Activated T-cell treated with anti-CD3 and anti-CD28 coated beads, Interleukin-2, amount 50 U/mL, for 72 hours (primary cell): ENCODE measurements at places on chromosomes 11 and 22. TPM values are rescaled to one million over a fixed set of nuclear protein-coding genes. Genes with fewer than 3 reads are reported as not detected.

DNA sequence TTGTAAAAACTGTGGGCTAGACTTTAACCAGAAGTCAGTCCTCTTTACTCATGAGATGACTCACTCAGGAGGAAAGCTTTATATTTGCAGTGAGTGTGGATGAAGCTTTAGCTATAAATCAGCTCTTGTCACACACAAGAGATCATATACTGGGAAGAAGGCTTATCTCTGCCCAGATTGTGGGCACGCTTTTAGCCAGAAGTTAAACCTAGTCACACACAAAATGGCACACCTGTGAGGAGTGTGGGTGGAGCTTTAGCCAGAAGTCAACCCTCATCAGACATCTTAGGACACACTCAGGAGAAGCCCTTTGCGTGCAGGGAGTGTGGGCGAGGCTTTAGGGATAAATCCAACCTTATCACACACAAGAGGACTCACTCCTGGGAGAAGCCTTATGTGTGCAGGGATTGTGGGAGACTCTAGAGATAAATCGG is 706.9 kb upstream of the LUZP2 start:
- no peaks in the 10 kb centered on the region for H3K4me1 ChIP-seq
- H3K4me3 ChIP-seq = no peak overlapping the region
- H3K27me3 ChIP-seq = no peaks in the 10 kb centered on the region

GTSE1 gene
- total RNA-seq = 60.5 TPM

GRCh38 chr11:121112498-121113455 is 11.7 kb downstream of the TECTA start:
- H3K4me1 ChIP-seq = no peaks in the 10 kb centered on the region
- H3K4me3 ChIP-seq = no peak overlapping the region
- H3K27me3 ChIP-seq = peaks cover 6% of the 10 kb centered on the region

DNA sequence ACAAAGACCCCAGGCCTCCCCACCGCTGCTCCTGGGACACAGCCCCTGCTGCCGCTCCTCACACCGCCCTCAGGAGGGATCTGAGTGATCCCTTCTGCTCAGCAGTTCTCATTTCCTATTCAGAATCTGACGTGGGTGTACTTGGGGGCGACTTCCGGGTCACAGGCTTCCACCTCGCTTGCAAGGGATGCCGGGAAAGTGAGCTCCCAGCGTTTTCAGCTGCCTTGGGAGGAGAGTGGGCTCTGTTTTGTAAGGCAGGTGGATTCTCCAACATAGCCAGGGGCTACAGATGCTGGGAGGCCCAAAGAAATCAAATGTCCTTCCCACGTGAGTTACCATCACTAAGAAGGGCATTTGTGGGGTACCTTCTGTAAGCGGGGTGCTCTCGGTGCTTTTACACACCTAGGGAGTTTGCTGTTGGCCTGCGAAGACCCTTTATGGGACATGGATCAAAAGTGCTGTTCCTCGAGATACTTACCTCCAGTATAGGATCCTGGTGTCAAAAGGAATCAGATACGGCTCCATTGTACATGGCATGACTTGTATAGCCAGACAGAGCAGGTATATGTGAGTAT is 9.7 kb upstream of the LRRC10B start:
- H3K4me1 ChIP-seq = no peaks in the 10 kb centered on the region
- no peaks in the 10 kb centered on the region for H3K27me3 ChIP-seq
- H3K4me3 ChIP-seq = no peak overlapping the region
- no peaks in the 10 kb centered on the region for H3K36me3 ChIP-seq

DNA sequence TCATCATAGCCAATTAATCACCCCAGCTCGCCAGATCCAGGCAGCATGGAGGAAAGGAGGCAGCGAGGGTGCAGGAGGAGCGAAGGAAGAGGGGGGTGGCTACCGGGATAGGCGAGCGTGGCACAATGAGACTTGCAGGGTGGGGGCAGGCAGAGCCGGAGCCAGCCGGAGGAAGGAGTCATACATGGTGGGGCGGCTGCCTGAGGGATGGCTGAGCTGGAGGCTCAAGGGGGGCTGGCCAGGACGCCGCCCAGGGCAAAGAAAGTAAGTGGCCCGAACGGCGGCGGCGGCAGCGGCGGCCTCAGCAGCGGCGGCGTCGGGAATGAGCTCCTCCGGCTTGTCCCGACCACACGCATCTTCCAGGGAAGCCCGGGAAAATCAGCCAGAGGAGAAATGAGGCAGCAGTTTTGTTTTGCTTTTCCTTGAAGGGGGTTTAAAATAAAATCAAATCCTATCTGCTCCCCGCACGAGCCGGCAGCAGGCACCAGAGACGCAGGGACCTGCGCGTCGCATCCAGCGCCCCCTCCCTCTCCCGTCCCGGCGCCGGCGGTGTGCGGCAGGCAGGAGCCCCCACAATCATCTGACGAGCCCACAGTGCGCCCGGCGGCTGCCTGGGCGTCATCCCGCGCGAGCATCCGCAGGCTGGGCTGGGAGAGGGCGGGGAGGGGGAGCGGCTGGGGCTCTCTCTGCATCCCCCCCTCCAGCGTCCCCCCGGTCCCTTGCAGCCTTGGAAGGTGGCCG is 263.6 kb downstream of the CTTN start:
- no peak overlapping the region for H3K27ac ChIP-seq
- peaks cover 53% of the 10 kb centered on the region for H3K27me3 ChIP-seq
- H3K36me3 ChIP-seq = no peaks in the 10 kb centered on the region

GRCh38 chr11:70717936-70718595 is 319.7 kb downstream of the CTTN start:
- no peak for DNase-seq
- H3K4me3 ChIP-seq = no peak overlapping the region
- H3K27ac ChIP-seq = no peak overlapping the region
- H3K36me3 ChIP-seq = no peaks in the 10 kb centered on the region

DEUP1 gene
- total RNA-seq = not detected

- no peaks in the 10 kb centered on the region for H3K27me3 ChIP-seq
- no peak for DNase-seq
- no peak overlapping the region for H3K27ac ChIP-seq
- H3K36me3 ChIP-seq = peaks cover 1% of the 10 kb centered on the region
- H3K4me1 ChIP-seq = no peaks in the 10 kb centered on the region
- no peak overlapping the region for H3K4me3 ChIP-seq
These were observed 4.9 kb downstream of the OR52K2 start for GRCh38 chr11:4454021-4454420.

- H3K27ac ChIP-seq = peak overlapping the region; percentile 97
- peak overlapping the region; percentile 71 for H3K4me3 ChIP-seq
- peaks cover 17% of the 10 kb centered on the region for H3K36me3 ChIP-seq
- no peaks in the 10 kb centered on the region for H3K27me3 ChIP-seq
- H3K4me1 ChIP-seq = peaks cover 95% of the 10 kb centered on the region
- no peak for DNase-seq
These were observed 136.0 kb downstream of the MAML2 start for GRCh38 chr11:96206955-96207354.

MS4A6A gene
- total RNA-seq = not detected

CST6 gene
- 0.34 TPM for total RNA-seq

OR51B2 gene
- total RNA-seq = not detected

KRTAP5-10 gene
- total RNA-seq = not detected

- H3K4me1 ChIP-seq = peaks cover 12% of the 10 kb centered on the region
- DNase-seq = no peak
- H3K4me3 ChIP-seq = no peak overlapping the region
- H3K27me3 ChIP-seq = peaks cover 55% of the 10 kb centered on the region
These were observed 39.9 kb upstream of the PHF21A start for GRCh38 chr11:46161201-46161600.

GRCh38 chr22:24089951-24090350 is 78.8 kb downstream of the CABIN1 start:
- H3K27me3 ChIP-seq = no peaks in the 10 kb centered on the region
- H3K4me1 ChIP-seq = no peaks in the 10 kb centered on the region
- peaks cover 10% of the 10 kb centered on the region for H3K36me3 ChIP-seq
- DNase-seq = no peak
- no peak overlapping the region for H3K4me3 ChIP-seq

LRP4 gene
- total RNA-seq = not detected

DNA sequence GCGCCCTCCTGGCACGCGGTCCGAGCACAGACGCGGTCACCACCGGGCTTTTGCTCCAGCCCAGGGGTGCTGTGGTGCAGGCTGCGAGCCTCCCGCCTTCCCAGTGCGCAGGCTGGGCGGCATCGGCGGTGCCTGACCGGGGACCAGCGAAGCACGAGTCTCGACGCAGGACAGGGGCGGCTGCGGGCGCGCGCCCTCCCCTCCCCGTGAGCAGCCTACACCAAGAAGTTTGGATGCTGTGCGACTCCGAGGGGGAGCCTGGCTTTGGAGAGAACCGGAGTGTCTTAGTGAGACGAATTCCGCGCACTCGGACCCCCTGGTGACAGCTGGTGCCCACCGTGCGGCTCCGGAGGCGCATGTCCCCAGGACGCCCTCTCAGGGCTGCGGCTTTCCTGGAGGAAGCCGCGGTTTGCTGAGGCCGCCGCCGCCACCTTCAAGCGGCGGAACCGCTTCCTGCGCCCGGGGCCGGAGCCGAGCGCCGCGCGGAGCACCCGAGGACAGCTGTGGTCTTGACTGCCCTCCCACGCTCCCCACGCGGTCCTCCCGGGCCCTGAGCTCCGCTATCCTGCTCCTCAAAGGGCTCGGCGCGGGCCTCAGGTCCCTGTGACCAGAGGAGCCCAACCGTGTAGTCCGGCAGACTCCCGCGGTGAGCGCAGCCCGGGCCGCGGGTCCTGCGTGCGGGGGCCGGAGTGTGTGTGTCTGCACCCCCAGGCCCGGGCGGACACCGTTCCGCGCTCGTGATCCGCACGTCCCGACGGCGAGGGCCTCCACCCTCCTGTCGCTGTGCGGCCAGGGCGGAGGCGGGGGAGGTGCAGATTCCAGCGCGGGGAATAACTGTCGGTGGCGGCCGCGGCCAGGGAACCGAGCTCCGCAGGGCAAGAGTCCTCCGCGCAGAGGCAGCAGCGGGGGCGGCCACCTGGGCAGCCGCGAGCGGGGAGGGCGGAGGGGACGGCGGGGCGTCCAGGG is 1.7 kb downstream of the FGF3 start:
- no peak overlapping the region for H3K4me3 ChIP-seq
- peaks cover 33% of the 10 kb centered on the region for H3K27me3 ChIP-seq
- no peaks in the 10 kb centered on the region for H3K36me3 ChIP-seq
- no peak overlapping the region for H3K27ac ChIP-seq
- H3K4me1 ChIP-seq = no peaks in the 10 kb centered on the region
- DNase-seq = no peak

DNA sequence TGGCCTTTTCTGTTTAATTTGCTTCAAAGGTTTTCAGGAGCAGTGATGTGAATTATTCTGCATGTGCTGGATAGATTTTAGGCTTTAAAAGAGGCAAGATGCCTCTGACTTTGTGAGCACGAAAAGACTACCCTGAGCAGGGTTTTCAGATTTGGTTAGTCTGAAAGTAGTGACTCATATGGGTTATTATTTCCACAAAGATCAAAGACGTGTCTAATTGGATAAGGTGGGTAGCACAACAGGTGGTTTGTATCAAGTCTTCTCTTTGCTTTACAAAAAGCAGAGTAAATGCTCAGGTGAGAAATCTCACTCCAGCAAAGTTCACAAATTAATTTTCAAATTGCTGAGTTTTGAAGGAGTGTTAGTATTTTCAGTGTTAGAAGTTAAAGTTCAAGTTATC is 37.6 kb upstream of the DBX1 start:
- H3K4me3 ChIP-seq = no peak overlapping the region
- H3K4me1 ChIP-seq = peaks cover 6% of the 10 kb centered on the region
- no peak overlapping the region for H3K27ac ChIP-seq
- no peak for DNase-seq
- H3K27me3 ChIP-seq = peaks cover 33% of the 10 kb centered on the region

RAG1 gene
- total RNA-seq = 0.50 TPM

C11orf42 gene
- not detected for total RNA-seq

GRCh38 chr22:27133681-27134314 is 476.4 kb downstream of the MIAT start:
- DNase-seq = no peak
- H3K27me3 ChIP-seq = peaks cover 32% of the 10 kb centered on the region
- H3K27ac ChIP-seq = no peak overlapping the region

GRCh38 chr11:5505363-5506048 is 4.3 kb downstream of the UBQLN3 start:
- H3K27me3 ChIP-seq = peaks cover 7% of the 10 kb centered on the region
- H3K4me3 ChIP-seq = no peak overlapping the region
- no peaks in the 10 kb centered on the region for H3K4me1 ChIP-seq
- no peaks in the 10 kb centered on the region for H3K36me3 ChIP-seq

DNA sequence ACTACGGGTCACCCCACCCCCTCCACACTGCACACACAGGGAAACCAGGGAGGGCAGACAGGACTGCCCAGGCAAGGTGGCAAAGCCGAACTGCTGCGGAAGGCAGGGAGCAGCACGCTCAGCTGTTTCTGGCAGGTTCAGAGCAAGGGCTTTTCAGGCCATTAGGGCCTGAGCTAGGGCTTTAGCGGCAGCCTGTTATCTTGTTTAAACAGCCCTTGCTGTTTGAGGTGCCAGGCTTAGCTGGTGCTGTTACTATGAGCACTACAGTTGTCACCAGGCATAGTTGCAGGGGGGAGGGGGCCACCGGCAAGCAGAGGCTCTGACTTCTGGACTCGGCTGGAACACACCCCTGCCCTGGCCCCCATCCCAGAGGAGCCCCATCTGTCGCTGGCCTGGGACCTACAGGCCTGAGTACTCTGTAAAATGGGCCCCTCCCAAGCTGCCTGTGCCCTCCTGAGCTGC is 34.9 kb downstream of the RSPH14 start:
- no peak overlapping the region for H3K4me3 ChIP-seq
- H3K36me3 ChIP-seq = no peaks in the 10 kb centered on the region
- H3K27me3 ChIP-seq = no peaks in the 10 kb centered on the region
- H3K4me1 ChIP-seq = no peaks in the 10 kb centered on the region
- no peak overlapping the region for H3K27ac ChIP-seq
- DNase-seq = no peak

DNA sequence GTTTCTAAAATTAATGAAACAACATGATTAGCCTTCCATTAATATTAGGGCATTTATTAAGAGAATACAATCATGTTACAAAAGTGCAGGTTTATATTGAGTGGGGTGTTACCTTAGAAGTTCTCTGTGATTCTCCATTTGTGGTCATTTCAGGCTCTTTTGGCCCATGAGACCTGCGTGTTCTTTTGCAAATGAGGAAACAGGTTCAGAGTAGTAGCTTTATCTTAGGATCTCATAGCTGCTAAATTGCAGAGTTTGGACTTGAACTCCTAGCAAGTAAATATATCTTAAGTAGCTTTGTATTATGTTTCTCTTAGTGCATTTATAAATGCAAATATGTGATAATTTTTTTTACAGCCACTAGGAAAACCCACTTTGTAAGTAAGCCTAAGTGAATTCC is 18.3 kb downstream of the FAR1 start:
- no peaks in the 10 kb centered on the region for H3K36me3 ChIP-seq
- DNase-seq = no peak
- H3K4me1 ChIP-seq = peaks cover 14% of the 10 kb centered on the region
- H3K4me3 ChIP-seq = no peak overlapping the region

DNA sequence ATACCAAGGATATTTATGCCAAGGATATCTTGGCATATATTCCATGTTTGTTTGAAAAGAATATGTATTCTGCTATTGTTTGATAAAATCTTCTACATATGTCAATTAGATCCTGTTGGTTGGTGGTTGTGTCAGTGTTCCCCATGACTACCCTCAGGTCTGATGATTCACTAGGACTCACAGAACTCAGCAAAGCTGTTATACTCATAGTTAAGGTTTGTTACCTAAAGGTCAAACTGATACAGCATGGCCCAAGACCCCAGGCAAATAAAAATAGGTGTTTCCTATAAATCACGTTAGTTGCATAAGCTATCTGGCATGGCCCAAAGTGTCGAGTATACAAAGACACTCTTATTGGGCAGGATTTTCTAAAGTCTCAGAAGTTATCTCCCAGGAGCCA is 30.2 kb upstream of the B3GNT6 start:
- no peaks in the 10 kb centered on the region for H3K27me3 ChIP-seq
- no peaks in the 10 kb centered on the region for H3K36me3 ChIP-seq
- H3K4me3 ChIP-seq = no peak overlapping the region
- H3K4me1 ChIP-seq = peaks cover 5% of the 10 kb centered on the region

GRCh38 chr22:37708580-37709444 is 12.0 kb downstream of the TRIOBP start:
- no peaks in the 10 kb centered on the region for H3K36me3 ChIP-seq
- H3K4me1 ChIP-seq = no peaks in the 10 kb centered on the region
- no peak overlapping the region for H3K27ac ChIP-seq
- no peak for DNase-seq
- H3K27me3 ChIP-seq = no peaks in the 10 kb centered on the region
- no peak overlapping the region for H3K4me3 ChIP-seq
